ENCODE measurements at places on chromosomes 12 and 14.
A peak's percentile ranks its signal among the peaks of the same experiment; 100 is the strongest.

DNA sequence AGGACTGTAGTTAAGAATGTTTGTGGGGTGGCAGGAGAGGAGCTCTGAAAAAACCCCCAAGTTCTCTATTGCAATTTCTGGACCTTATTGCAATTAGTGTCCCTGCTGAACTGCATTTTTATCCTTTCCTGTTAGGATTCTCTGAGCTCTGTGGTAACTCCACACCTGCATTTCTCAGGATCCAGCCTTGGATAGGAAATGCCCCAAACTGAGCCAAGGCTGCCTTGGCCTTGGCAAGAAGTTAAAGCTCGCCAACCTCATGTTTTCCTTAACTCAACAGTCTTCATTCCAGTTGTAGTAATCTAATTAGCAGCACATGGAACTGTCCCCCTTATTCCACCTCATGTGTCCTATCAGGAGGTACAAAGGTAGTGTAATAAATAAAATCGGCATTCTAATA is 66.5 kb downstream of the C12orf75 start:
- ATAC-seq = no peak

DNA sequence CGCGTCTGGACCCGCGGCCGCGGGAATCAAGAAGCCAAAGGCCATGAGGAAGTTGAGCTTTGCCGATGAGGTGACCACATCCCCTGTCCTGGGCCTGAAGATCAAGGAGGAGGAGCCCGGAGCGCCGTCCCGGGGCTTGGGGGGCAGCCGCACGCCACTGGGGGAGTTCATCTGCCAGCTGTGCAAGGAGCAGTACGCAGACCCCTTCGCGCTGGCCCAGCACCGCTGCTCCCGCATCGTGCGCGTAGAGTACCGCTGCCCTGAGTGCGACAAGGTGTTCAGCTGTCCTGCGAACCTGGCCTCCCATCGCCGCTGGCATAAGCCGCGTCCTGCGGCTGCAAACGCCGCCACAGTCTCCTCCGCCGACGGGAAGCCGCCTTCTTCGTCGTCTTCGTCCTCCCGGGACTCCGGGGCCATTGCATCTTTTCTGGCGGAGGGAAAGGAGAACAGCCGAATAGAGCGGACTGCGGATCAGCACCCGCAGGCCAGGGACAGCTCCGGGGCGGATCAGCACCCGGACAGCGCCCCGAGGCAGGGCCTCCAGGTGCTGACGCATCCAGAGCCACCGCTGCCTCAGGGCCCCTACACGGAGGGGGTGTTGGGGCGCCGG is 1.0 kb downstream of the INSM2 start:
- peak; percentile 83 for ATAC-seq

GRCh38 chr12:95718006-95718431 is 72.5 kb downstream of the NTN4 start:
- ATAC-seq = no peak

DNA sequence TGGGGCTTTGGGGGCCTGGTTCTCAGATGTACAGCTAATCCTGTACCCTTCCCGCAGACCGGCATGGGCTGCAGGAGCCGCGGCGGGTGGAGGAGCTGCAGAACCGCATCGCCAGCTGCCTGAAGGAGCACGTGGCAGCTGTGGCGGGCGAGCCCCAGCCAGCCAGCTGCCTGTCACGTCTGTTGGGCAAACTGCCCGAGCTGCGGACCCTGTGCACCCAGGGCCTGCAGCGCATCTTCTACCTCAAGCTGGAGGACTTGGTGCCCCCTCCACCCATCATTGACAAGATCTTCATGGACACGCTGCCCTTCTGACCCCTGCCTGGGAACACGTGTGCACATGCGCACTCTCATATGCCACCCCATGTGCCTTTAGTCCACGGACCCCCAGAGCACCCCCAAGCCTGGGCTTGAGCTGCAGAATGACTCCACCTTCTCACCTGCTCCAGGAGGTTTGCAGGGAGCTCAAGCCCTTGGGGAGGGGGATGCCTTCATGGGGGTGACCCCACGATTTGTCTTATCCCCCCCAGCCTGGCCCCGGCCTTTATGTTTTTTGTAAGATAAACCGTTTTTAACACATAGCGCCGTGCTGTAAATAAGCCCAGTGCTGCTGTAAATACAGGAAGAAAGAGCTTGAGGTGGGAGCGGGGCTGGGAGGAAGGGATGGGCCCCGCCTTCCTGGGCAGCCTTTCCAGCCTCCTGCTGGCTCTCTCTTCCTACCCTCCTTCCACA is 7.6 kb downstream of the NR4A1 start:
- no peak for ATAC-seq

DNA sequence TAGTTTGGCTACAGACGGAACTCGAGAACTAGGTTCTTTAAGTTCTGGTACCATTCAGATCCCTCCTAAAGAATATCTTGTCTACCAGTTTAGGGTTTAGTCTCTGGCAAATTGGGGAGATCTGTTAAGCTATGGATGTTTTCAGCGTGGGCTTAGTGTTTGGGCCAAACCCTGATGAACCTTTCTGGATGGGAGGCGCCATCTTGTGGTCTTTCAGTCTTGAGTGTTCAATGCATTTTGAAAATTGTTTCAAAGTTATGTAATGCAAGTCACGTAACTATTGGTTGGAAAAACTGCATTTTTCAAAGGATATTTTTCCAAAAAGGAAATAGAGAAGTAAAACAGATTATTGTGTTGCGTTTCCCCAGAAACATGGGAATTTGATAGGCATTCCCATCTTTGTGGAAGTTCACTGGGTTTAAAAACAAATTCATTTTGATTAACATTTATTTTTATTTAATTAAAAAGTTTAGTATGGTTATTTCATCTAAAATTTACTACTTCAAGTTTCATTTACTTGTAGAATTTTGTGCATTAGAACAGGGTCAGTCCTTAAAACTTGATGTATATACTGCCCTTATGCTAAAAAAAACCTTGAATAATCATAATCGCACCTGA is 169.0 kb downstream of the PRIMA1 start:
- ATAC-seq = no peak

DNA sequence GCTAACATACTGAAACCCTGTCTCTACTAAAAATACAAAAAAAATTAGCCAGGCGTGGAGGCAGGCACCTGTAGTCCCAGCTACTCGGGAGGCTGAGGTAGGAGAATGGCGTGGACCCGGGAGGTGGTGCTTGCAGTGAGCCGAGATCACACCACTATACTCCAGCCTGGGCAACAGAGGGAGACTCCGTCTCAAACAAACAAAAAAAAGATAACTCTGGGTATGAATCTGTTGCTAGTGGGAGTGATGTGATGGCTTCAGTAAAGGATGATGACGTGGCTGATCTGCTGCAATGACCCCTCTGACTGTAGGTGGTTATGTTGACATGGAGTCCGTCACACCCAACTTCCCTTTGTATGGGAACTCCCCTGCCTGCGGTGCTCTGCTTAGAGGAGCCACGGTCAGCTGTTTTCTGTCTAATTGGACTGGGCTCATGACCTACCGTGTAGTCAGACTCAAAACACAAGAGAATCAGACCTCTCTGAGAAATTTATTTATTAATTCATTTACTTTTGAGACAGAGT is 59.1 kb upstream of the MED13L start:
- ATAC-seq = peak; percentile 97

DNA sequence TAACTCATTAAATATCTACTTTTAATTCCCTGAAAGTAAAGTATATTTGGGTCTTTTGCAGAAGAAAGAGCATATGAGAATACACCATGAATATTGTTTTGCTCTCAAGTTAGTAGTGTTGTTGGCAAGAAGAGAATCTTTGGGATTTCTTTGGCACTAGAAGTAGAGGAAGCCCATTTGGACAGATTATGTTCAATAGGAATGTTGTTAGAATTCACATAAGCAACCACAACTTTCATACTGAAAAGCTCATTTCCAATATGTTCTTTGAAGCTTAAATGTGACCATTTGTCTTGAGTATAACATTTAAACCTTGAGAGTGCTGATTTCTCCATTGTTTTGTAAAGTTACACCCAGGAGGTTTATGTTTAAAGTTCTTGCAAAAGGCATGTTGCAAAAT is 37.6 kb downstream of the PLEKHG7 start:
- ATAC-seq = no peak

GRCh38 chr14:36664322-36665193 is 2.9 kb downstream of the PAX9 start:
- ATAC-seq = no peak

GRCh38 chr12:108346727-108347710 is 7.9 kb upstream of the CMKLR1 start:
- no peak for ATAC-seq

- ATAC-seq = no peak
Measured at GRCh38 chr12:84696281-84696680, 216.3 kb downstream of the SLC6A15 start.

- no peak for ATAC-seq
Measured at GRCh38 chr12:111841236-111841749, 735 bp upstream of the MAPKAPK5 start.

- ATAC-seq = peak; percentile 71
Measured at GRCh38 chr14:24274101-24274543, 2.7 kb upstream of the RABGGTA start.

DNA sequence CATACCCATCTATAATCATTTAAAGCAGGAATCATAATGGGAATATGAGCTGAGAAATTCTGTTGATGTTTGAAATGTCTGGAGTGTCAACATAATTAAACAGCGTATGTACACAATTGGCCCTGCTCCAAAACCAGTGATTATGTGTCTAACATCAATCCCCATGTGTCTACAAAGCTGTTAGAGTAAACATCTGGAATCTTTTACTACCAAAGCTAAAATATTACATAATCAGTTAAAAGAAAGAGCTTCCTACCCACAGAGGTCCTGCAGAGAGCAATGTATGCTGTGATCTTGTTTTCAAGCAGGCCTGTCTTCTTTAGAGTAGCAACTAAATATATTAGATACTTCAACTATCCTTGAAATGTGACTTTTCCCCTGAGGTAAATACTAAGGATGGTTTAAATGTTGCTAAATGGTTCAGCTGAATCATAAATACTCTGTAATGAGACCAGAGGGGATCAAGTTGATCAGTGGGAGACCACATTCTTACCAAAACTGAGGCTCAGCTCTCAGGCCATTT is 74.3 kb downstream of the RASSF8 start:
- ATAC-seq = no peak

DNA sequence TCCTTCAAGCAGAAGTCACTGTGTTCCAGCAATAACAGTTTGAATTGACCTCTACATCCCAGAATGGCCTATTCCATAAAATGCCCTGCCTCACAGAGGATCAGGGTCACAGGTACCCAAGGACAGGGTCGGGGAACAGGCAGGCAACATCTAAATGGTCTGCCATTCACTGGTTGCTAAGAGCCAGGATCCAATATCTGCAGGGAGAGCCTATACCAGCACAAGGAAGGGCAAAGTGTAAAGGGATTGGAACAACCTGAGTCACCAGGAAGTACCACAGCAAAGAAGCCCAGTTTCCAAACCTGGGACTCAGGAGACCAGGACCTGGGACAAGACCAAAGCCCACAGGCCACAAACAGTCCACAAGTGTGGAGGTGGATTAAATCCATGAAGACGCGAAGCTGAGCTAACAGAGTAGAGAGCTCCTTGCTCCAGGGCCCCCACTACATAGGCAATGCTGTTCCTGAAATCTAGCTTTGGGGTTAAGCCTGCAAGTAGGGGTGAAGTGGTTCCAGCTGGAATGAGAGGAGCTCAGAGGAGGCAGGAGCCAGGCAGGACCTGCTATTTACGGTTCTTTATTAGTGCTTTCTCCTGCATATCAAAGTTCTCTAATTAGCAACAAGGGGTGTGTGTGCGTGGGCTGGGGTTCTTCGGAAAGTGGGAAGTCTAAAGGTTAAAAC is 274.3 kb downstream of the BCL11B start:
- ATAC-seq = no peak

DNA sequence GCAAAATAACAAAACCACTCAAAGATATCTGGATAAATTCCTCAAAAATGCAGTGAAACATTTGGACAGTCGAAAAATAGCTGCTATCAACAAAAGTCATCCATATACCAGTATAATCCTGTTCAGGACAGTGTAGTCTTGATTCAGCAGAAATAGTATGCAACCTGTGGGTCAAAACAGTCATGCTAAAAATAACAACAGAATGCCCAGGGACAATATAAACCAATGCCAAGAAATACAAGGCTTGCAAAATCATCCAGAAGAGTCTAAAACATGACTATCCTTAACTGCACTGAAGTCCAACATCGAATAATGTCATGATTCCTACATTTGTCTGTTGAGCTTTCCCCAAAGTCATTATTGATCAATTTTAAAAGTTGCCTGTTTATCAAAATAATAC is 425.9 kb downstream of the FSCB start:
- no peak for ATAC-seq

DNA sequence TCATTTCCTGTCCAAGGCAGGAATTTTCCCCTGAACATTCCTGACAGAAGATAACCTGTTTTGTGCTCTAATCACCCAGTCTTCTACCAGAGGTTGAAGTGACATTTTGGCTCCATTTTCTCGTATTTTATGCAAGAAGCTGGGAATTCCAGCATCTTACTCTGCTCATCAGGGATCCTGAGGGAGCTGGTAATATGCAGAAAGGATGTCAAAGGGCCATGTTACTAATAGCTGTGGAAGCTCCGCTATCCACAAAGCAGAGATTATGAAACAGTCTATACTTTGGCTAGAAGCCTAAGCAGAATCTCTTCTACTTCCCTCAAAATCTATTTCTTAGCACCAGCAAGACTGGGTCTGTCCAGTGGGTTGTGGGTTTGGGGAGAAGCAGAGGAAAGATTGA is 613.0 kb downstream of the DIO2 start:
- no peak for ATAC-seq

- no peak for ATAC-seq
Measured at GRCh38 chr12:70581208-70581607, 56.0 kb downstream of the PTPRB start.

GRCh38 chr14:66247662-66248193 is 238.4 kb upstream of the CCDC196 start:
- ATAC-seq = no peak

GRCh38 chr14:74515891-74516412 is 22.4 kb downstream of the ISCA2 start:
- ATAC-seq = no peak
